Activated CD4-positive, CD25-positive, alpha-beta regulatory T cell (primary cell): ENCODE measurements at places on chromosomes 11 and 22.

DNA sequence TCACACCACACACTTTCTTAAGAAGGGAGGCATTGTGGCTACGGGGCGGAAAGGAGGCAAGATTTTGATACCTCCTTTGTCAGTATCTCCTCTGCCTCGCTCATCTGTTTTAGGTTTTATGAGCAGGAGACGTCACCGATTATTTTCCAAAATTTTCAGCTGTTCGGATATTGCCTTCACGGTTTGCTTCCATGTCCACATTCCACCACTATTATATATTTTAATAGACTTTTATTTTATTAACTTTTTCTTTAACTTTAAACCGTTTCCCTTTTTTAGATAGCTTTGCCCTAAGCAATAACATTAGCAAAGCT lies 33.7 kb upstream of the CREB3L1 start:
- DNase-seq, result no peak

DNA sequence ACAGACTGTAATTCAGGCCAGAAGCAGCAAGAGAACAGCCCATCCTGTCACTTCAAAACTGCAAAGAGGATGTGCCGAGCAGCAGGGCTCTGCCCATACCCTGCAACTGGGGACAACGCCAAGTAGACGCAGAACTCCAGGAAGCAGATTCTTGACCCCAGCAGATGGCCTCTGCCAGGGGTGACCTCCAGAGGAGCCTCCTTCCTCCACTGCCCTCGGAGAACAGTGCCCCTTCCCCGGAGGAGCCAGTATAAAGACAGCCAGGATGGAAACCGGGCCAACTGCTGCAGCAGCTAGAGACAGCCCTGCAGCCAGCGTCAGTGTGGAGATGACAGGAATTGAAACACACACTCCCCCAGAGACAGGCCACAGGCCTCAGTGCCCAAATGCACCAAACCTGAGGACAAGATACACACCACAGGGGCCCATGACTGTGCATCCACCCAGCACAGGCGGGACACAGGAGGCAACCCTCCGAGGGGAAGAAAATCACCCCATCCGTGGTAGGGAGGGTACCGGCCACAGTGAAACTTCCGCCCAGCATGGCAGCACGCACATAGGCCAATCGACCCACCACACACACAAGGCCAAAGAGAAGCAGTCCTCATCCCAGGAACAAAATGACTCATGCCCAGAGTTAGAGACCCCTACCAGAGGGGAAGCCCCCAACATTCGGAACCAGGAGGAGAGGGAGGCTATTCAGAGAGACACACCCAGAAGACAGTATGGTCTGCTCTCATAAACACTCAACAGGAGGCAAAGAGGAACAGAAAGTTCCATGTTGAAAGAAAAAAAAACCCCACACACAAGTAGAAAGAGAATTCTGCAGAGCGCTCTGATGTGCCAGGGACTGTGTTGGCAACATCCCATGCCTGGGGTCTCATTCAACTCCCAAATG lies 5.6 kb downstream of the AHNAK start:
- no peak for DNase-seq

- DNase-seq, result no peak
Observed at GRCh38 chr11:46363455-46364005, 16.3 kb downstream of the DGKZ start.

DNA sequence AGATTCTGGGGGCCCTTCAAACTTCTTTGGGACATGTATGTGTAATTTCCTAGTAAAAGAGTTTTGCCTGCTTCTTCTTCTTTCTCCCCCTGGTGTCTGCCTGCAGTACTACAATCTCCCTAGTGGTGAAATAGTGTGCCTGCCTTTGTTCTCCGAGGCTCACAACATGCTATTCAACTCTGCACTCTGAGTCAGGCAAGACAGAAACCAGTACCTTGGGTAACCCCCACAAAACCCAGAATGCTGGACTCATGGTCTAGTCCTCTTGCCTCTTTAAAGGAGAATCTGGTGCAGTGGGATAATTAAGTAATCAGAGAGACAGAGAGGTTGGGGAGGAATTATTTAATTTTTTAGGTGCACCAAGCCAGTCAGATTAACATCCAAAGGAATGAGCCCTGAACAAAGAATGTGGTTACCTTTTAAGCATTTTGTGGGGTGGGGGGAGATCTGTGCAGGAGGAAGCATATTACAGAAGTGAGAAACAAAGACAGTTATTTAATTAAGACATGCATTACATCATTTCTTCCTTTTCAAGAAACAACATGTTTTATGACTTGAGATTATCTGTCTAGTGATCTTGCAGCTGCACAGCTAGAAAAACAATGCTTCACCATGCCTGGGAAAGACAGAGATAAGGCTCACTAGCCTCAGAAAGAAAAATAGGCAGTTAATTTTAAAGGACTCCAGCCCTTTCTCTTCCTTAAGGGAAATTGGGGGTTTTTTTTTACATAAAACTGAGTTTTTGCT lies 11.0 kb upstream of the MS4A6A start:
- DNase-seq, result peak; percentile 10

GRCh38 chr11:33162831-33163230 lies 1.6 kb upstream of the CSTF3 start:
- no peak for DNase-seq

GRCh38 chr22:26197425-26197824 lies 28.2 kb downstream of the SEZ6L start:
- no peak for DNase-seq

DNA sequence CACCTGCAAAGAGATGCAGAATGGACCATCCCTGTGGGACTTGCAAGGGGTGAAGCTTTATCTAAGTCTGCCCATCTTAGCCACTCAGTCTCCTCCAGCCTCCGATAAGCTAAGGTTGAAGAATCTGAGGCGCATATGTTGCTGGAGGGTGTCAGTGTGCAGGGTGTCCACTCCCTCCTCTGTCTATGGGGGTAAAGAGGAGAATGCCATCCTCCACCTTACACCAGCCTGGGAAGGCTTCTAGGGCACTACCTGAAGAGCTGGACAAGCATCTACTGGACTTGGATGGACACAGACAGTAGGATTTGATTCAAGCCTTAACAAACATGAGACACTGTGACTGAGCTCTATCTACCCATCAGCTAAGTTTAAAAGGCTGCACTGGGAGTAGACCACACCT lies 46.5 kb downstream of the TMEM123 start:
- DNase-seq, result no peak

DNA sequence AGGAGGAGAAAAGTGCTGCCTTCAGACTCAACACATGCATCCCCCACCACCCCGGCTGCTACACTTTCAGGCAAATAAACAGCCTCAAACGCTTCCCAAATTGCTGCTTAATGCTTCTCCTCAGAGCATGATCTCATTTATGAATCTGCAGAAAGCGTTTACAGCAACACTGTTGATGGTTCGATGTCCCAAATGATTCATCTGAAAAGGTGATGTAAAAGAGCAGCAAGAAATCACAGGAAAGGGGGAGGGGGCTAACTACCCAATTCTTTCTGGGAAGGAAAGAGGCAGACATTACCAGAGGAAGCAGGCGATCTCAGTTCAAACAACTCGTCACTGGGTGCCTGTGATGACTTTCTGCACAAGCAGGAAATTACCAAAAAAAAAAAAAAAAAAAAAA lies 119.6 kb downstream of the TENM4 start:
- no peak for DNase-seq

GRCh38 chr11:35276396-35277145 lies 137.6 kb downstream of the CD44 start:
- no peak for DNase-seq

DNA sequence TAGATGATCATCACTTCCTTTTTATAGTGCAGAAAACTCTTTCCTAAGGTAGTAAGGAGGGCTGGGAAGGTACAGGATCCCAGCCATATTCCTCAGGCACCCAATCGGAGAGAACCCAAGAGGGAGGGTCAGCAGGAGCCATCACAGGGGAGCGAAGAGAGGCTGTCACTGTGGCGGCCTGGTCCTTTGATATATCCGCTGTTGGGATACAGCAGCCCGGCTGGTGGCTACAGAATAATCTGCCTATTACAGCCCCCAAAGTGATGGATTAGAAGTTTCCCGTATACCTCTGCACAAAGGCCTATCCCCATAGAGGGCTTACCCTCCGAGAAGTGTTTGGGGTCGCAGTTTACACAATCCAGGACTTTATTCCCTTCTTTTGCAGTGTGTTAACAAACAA lies 48.5 kb downstream of the OR4D9 start:
- DNase-seq, result no peak

DNA sequence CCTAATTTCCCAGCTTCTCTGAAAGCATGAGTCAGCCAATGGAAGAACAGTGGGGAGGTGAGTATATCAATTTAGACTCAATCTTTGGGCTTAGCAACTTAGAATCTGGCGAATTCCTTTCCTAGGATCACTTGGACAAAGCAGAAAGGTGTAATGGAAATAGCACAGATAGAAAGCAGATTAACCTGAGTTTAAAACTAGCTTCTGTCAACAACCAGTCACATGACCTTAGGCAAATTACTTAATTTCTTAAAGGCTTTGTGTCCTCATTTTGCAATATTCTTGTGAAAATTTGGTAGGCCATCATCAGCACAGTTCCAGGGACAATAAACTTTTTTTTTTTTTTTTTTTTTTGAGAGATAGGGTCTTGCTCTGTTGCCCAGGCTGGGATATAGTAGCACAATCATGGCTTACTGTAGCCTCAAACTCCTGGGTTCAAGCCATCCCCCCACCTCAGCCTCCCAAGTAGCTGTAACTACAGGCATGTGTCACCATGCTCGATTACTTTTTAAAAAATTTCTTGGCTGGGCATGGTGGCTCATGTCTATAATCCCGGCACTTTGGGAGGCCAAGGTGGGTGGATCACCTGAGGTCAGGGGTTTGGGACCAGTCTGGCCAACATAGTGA lies 40.8 kb upstream of the PCF11 start:
- DNase-seq, result no peak

DNA sequence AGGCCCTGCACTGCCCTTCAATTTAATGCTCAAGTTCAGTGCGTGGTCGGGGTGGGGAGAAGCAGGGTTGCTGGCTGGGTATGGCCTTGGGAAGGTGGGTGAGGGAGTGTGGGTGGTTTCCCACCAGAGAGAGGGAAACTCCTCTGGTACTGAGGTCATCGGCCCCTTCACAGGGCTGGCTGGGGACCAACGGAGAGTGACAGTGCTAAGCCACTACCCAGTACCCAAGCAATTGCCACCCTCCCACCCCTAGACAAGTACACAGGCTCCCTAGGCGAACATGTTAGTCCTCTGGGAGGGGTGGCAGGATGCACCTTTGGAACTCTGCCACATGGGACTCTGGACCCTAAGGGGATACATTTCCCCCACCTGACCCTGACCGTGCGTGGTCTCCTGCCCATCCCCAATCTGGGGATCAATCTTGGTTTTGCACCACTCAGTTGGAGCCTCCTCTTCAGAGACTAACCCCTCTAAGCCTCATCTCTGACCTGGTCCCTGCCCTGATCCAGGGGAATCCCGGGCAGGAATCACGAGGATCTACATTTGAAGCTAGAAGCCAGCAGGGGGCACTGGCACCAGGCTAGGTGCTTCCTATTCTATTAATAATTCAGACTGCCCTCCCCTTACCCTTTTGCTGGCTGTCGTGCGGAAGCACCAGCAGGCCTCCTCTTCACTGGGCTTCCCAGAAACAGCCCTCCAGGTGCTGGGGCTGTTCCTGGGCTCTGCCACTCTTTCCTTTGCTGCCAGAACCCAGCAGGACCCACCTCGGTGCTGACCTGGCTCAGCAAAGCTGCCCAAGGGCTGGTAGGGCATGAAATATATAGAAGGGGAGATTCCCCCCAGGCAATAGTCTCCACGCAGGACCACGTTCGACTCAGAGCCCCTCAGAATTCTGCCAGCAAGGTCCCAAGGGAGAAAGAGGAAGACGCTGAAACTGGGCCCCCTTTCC lies 377.7 kb downstream of the TENM4 start:
- DNase-seq, result no peak

- DNase-seq, result no peak
Observed at GRCh38 chr11:126756421-126756820, 244.1 kb downstream of the KIRREL3 start.

DNA sequence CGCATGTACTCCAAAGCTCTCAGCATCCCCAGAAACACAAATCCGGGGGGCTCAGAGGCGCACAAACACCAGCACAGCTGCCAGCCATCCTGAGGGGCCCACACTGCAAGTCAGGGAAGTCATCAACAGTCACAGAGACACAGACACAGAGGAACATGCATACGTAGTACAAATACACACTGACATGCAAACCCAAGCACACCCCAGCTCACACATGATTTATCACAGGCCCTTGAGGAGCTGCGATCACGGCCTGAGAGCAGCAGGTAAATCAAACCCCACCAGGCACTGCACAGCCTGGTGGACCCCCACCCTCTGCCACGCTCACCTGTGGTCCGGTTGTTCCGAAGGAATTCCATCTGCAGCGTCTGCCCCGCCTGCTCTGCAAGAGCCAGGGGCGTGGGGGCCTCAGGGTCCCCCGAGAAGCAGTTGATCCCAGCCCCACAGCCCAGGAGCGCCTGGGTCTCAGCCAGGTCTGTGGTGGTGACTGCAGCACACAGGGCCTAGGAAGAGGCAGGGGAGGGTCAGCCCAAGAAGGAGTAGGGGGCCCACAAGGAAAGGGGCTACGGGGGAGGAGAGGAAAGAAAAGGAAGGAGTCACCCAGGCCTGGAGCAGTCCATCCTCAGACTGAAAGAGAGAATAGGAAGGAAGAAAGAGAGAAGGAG lies 28.5 kb upstream of the PDE2A start:
- no peak for DNase-seq

- DNase-seq, result no peak
Observed at GRCh38 chr11:8060801-8061554, 20.0 kb upstream of the TUB start.

- no peak for DNase-seq
Observed at GRCh38 chr22:45657701-45658100, 13.9 kb upstream of the ATXN10 start.

- no peak for DNase-seq
Observed at GRCh38 chr11:76596652-76597051, 73.9 kb downstream of the LRRC32 start.
